ENCODE measurements at places on chromosomes 4 and X. TPM values are rescaled to one million over a fixed set of nuclear protein-coding genes. Genes with fewer than 3 reads are reported as not detected.

The DGKK gene
- total RNA-seq: not detected

The NXF2 gene
- total RNA-seq: not detected

The ZNF182 gene
- total RNA-seq: 2.1 TPM

The NEXMIF gene
- total RNA-seq: under 0.01 TPM

The BTC gene
- total RNA-seq: 0.32 TPM

The SORCS2 gene
- total RNA-seq: 0.49 TPM

The WDR19 gene
- total RNA-seq: 46.9 TPM

The HPF1 gene
- total RNA-seq: 13.8 TPM

The UGT2B17 gene
- total RNA-seq: not detected

All from hair follicle dermal papilla cell (primary cell).